ENCODE measurements at places on chromosomes 11 and 22.

GRCh38 chr11:41578421-41579051 is 119.1 kb upstream of the LRRC4C start:
- no peak for DNase-seq

DNA sequence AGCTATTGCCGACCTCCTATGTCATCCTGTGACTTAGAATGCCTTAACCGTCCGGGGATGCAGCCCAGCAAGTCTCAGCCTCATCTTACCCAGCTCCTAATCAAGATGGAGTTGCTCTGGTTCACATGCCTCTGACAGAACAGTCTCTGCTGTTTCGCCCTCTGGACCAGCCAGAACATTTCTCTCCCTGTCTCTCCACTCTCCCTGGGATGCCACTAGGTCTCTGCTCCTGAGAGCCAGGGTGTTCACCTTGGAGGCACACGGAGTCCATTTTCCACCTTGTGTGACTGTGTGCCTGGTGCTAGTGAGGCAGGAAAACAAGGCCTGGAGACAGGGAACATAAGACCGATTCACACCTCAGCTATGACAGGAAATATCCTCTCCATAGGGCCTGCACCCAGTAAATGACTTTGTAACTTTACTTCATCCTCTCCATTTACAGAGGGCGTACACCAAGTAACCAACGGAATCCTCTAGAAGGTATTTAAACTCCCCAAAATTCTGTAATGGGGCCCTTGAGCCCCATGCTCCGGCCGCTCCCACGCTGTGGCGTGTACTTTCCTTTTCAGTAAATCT is 16.8 kb upstream of the B4GALNT4 start:
- no peak for DNase-seq

DNA sequence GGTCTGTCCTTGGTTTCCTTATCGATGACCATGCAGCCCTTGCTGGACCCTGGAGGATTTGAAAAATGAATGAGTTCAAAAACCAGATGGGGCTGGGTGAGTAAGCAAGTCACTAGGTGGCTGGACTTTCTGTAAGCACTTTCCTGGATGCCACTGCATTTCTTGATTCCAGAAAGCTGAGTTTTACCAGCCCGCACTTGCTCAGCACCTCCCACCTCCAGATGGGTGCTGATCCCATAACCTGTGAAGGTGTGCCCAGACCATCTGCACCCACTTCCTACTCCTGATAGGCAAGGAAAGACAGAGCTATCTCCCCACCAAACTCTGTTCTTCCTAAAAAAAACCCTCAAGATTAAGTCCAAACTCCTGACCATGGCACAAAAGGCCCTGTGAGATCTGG is 21.1 kb downstream of the ASCC2 start:
- DNase-seq = no peak

GRCh38 chr22:30615543-30615954 is 8.6 kb downstream of the TCN2 start:
- DNase-seq = no peak

DNA sequence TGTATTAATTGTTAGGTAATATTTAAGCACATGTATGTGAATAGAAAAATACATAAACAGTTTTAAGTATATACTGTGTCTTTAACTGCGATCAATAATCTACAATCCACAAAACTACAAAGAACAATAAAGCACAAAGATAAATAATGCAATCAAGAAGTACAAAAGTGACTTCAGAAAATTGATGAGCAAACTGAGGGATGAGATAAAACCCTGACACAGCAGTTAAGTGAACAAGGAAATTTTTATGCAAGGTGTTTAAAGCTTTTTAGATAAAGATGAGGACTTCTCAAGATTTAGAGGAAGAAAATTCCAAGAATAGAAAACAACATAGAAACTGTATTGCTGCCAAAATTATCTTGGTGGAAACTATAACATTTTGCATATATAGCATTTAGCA is 58.4 kb upstream of the ANGPTL5 start:
- no peak for DNase-seq

GRCh38 chr22:44887941-44888366 is 121.9 kb downstream of the PHF21B start:
- no peak for DNase-seq

DNA sequence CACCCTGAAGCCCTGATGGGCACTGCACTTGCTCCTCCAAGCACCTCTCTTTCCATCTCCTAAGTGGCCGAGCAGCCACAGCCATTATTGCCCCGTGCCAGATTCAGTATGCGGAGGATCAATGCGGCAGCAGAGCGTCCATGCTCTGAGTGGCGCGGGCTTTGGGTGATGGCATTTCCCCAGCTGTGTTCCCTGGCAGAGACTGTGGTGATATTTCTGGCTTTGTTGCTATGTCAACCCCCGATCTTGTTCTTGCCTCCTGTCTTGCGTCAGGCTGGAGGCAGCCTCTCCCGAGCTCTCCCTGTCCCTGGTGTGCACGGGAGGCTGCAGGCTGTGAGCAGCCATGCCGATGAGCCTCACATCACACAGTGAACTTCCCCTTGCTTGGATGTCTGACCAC is 1018.6 kb downstream of the TBC1D22A start:
- DNase-seq = no peak

- no peak for DNase-seq
Measured at GRCh38 chr11:33723238-33723881, 12.9 kb downstream of the CD59 start.

GRCh38 chr22:24437741-24438328 is 10.4 kb downstream of the ADORA2A start:
- DNase-seq = no peak

DNA sequence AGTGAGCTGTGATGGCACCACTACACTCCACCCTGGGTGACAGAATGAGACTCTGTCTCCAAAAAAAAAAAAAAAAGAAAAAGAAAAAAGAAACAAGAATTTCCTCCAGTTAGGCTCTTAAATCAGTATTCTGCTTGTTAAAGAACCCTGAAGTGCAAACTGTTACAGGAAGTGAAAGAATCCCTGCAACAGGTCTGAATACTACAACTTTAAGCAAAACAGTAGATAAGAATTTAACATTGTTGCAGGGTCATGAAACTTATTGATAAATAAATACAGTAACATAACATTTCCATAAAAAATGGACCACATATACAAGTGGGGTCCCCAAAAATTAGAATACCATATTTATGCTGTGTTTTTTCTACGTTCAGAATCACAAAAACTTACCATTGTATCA is 35.8 kb downstream of the FCHSD2 start:
- no peak for DNase-seq

GRCh38 chr11:90426442-90426841 is 203.6 kb upstream of the CHORDC1 start:
- DNase-seq = no peak

DNA sequence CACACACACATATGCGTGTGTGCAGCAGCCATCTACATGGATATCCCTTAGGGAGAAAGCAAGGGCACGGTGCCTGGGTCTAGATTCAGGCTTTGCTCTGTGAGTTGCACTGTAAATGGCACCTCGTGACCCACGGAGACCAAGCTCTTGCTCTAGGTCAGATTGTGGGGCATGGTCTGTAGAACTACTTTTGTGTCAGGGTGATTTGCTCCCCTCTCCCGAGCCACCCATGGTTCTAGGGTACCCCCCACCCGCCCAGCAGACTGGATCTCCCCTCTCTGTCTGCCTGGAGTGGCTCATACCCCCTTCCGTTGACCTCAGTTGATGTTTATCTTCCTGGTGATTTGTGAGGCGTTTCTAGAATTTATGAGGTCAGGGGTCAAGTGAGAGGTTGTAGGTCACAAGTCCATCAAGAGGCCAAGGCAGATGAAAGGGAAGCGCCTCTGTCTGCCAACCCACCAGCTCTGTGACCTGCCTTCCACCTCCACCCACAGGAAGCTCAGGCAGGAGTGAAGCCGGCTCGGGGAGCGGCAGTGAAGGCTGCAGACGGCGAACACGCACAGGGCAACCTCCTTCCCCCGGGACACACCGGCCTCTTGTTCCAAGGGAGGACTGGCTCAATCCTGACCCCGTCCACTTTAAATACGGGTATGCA is 76.2 kb upstream of the TTLL12 start:
- no peak for DNase-seq

GRCh38 chr11:46265764-46266163 is 11.7 kb upstream of the CREB3L1 start:
- no peak for DNase-seq

GRCh38 chr22:27151407-27151806 is 494.0 kb downstream of the MIAT start:
- no peak for DNase-seq

GRCh38 chr22:29473001-29473400 is 7.0 kb upstream of the NEFH start:
- no peak for DNase-seq

- no peak for DNase-seq
Measured at GRCh38 chr11:83139310-83139709, 17.6 kb upstream of the PCF11 start.

- DNase-seq = no peak
Measured at GRCh38 chr11:400241-400689, 6.3 kb downstream of the PKP3 start.

DNA sequence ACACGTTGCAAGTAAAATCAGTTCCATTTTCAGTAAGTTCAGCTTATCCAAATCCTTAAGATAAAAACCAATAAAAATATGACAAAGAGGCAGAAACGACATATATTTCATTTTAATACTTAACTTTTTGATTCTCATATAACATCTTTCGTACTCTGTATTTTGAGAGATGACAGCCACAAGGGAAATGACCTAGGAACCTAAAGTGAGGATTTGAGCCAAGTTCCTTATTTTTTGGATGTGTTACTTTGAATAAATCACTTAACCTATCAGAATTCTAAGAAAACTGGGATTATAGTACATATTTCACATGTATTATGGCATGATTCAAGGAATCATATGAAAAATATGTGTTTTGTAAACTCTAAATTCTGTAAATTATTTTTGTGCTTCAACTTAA is 143.6 kb upstream of the TRPC6 start:
- no peak for DNase-seq

DNA sequence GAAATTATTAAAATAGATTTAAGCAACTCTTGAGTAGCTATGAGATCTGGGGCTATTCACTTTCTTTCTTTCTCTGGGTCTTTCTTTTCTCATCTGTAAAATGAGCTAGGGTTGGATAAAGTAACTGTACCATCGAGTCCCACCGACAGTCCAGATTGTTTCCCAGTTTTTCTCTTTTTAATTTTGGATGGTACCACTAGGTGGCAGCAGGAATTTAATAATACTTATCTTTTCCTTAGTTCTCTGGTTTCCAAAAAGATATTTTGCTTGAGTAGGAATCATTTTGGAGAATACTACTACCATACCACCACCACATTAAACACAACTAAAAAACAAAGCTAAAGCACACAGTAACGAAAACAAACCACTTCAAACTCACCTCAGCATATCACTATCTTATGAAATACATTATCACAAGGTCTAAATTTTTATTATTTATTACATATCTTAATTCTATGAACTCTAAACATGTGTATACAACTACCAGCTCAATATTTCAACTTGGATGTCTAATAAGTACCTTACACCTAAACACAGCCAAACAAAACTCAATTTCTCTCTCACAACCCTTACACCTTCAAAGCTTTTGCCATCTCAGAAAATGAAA is 584.0 kb downstream of the KCNA4 start:
- no peak for DNase-seq

GRCh38 chr11:112050721-112051120 is 23.1 kb downstream of the PIH1D2 start:
- DNase-seq = no peak

GRCh38 chr11:71342951-71343827 is 90.8 kb upstream of the SHANK2 start:
- DNase-seq = no peak

DNA sequence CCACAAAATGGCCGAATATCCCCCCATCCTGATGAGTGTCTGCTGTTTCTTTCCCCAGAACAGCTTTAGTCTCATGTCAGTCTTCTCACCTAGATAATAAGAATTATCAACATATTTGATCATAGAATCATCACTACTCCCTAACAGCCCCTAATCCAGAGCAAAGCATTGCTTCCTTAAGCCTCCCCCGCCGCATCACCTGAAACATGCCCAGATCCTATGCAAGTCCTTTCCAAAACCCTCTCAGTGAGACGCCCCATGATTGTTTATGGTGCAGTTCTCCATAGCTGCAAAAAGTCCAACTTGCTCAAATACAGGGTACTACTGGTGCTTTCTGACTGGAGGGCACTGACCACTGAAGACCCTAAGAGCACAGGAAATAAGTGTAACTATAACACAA is 20.1 kb downstream of the KCNJ1 start:
- DNase-seq = no peak

- DNase-seq = no peak
Measured at GRCh38 chr11:6617315-6617781, 1.9 kb downstream of the TPP1 start.

DNA sequence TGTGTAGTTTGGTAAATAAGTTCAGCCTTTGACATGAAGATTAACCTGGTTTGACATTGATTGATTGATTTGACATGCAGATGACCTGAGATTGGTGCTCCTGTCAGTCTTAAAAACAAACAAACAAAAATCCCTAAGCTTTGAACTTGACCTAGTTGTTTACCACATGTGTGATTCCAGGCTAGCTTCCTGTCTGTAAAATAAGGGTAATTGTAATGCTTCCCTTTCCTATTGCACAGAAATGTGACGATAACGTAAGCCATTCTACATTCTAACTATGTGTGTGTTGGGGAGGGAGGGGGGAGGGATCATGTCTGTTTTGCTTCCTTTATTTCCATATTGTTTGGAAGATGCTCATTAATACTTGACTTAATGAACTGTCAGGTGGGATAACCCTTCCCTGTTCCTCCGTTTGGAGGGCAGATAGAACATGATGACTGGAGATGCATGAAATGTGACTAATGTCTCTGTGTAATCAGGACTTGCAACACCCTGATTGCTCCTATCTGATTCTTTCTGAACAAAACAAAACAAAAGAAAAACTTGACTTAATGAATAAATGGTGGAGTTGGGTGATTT is 106.1 kb upstream of the CLMP start:
- DNase-seq = no peak

- DNase-seq = no peak
Measured at GRCh38 chr11:76783294-76783895, at the start of gene TSKU. TSS of gene TSKU (plus strand) at chr11:76783356. CDS start at chr11:76795617, 12,261 bp downstream.

DNA sequence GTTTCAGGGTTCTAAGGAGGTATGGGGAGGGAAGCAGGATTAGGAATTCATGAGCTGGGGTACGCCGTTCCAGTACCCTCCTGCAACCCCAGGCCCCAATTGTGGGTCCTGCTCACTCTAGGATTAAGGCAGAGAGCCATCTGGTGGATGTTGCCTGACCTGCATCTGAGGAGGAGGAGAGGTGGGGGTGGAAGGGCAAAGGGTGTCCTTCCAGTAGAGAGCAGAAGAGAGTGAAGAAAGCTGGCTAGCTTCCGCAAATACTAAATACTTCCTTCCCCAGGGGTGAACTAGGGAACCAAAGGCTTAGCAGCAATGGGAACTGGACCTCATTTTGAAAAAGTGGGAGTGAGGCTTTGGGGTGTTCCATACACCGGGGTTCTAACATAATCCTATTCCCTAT is 10.6 kb downstream of the LRRC51 start:
- peak; percentile 38 for DNase-seq

GRCh38 chr22:43230971-43231723 is 44.2 kb upstream of the TTLL12 start:
- peak; percentile 36 for DNase-seq

- DNase-seq = no peak
Measured at GRCh38 chr22:48018346-48018745, 1255.9 kb downstream of the TBC1D22A start.
